KG1 (cell line): ENCODE measurements at places on chromosomes 7 and 10.

DNA sequence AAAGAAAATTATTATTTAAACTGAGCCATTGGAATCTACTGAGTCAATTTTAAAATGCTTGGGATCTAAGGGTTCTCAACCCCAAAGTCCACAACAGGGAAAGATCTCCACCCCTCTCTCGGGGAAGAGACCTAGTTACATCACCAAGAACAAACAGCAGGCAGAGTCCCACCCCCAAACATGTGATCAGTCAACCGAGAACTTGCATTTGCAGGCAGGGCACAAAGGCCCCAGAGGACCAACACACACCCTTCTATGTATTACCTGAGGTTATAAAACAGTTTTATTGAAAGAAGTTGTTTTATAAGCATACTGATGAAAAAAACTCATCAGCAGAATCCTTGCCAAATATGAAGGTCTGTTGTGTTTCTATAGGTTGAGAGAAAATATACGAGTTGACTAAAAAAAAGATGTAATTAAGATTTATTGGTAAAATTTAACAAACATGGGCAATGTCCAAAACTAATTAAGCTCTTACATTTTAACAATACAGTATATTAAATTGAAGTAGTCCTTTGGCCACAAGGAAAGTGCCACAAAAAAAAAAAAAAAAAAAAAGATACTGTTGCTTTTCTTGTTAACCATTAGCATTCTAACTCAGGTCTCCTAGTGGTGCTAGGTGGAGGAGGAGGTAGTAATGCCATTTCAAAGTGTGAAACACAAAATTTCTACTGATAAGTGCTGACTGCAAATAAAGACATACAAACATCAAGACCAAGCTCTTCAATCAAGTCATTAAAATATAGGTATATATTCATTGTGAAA, 975 bp upstream of the USP54 start:
- no peak for DNase-seq

GRCh38 chr7:48118041-48118440, 29.0 kb downstream of the UPP1 start:
- no peak for DNase-seq

- DNase-seq, result no peak
These were observed 45.1 kb downstream of the TMEM26 start for GRCh38 chr10:61408105-61408504.

DNA sequence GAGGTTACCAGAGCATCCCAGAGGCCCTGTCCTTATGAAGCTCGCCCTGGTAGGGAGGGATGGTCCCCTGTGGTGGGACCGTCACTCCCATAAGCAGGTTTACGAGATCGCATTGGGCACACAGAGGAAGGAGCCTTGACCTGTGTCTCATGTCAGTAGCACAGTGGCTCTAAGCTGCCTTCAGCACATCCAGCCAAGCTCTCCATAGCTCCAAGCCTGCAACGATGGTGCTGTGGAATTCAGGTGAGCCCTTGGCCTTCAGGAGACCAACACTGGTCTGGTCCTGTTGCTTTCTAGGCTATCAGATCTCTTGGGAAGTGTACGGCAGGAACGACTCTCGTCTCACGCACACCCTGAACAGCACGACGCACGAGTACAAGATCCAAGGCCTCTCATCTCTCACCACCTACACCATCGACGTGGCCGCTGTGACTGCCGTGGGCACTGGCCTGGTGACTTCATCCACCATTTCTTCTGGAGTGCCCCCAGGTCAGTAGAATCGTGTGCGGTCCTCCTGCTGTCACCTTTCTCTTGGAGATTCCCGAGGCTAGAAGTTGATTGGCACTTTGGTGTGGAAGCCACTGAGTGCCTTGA, 605.3 kb upstream of the FOXK1 start:
- DNase-seq, result no peak

DNA sequence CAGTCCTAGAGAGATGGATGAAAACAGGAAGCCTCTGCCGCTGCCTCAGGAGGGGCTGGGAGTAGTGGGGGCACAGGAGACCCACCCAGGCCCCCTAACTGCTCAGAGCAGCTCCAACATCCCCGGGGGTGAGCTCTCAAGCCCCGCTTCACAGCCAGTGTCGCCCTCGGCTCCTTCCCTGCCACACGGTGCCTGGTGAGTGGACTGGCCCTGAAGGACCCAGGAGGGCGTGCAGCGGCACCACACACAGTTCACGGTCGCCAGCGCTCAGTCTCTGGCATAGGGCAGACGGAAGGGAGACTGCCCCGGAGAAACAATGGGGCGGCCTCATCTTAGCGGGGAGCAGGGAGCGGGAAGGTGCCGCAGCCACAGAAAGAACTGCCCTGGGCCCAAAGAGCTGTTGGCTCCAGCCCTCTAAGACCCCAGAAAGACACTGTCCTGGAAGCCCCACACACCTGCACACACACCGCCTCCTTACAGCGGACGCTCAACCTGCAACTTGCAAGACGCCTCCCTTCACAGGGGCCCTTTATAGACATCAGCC, 1.2 kb downstream of the CLDN15 start:
- no peak for DNase-seq

DNA sequence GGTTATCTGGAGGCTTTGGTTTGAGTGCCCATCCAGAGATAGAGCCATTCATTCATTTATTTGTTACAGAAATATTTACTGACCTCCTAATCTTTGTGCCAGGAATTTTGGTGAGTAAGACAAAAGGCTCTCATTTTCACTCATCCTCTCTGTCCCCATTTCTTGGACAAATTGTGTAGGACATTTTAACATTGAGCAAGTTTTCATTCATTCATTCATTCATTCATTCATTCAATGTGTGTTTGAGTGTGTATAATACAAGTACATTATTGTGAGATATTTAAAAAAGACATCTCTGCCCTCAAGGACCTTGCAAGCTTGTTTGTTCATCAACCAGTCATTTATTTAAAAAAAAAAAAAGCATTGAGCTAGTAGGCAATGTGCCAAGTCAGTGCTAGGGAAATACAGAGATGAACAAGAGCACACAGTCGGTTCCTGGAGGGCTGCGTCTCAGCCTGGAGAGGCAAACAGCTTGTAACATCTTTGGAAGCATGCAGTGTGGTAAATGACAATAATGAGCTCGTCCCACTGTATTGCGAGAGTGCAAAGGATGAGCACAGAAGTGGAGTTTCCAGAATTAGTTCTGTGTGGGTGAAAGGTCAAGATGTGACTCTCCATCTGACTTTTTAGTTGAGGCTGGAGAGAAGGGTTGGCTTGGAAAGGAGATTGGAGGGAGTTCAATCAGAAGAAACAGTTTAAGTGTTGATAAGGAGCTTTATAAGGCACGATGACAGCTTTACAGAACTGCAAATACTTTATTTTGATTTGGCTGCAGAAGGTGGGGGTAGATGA, 50.5 kb upstream of the HBP1 start:
- no peak for DNase-seq

DNA sequence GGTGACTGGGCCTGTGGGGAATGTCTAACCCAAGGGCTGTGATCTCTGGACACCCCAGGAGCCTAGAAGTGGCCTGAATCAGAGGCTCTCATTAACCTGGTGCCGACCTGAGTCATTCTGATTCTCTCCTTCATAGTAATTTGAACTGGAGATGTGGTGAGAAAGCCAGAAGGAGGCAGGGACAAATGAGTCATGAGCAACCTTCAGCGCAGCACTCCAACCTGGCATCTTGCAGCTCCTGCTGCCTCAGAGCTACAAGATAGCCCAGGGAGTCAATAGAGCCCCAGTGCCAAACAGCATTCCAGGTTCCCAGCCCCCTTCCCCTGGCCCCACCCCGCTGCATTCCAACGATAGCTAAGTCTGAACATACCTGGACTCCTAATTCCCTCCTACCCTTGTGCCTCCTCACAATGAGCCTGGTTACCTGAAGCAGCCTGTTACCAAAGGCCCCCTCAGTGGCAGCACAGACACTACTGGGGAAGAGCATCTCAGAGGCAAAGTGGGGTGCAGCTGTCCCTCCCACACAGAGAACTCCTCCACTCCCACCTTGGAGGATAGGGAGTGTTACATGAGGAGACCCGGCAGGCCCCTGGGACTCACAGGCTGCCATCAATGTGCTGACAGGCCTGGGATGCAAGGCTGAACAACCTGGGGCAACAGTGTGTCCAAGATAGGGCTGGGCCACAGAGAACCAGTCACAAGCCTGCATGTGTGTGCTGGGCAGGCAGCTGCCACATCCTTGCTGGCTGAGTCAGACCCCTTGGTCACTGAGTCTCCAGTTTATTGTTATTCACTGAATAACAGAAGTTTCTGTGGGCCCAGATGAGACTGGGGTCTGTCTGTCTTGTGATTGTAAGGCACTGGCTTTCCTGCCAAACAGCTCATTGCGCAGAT, 76.8 kb upstream of the LEP start:
- DNase-seq, result no peak

DNA sequence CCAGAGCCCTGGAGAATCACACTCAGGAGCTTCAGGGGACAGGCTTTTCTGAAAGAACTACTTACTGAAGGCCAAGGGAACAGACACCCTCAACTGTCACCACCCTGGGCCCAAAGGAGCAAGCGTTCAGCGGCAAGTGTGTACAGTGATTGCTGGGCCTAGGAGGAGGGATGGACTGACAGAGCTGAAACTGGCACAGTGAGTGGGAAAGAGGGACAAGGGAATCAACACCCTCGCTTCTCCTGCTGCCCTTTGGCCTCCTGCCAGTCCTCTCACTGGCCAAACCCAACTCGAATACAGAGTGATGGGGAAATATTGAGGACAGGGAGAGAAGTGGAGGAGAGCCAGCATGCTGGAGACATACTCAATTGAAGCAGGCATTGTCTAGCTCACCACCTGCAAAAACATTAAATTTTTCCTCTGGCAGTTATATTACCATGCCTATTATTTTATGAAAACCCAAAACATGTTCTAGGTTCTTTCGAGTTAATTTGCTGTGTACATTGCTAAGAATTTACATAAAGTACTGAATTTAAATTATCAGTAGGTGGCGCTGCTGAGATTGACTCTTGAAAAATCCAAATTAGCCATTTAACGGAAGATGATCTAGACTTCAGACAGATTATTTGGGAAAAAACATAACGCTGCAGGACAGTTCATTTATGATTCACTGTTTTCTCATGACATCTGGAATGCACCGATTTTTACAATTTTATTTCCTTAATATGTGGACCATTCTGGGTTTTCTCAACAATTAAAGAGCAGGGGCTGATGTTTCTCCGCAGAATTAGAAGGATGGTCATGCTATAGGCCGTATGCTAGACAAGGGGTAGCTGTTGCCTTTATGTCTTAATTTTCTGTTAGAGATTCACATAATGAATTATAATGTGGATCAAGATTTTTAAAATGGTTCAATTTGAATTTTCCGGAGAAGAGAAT, 14.7 kb upstream of the TMEM236 start:
- no peak for DNase-seq

DNA sequence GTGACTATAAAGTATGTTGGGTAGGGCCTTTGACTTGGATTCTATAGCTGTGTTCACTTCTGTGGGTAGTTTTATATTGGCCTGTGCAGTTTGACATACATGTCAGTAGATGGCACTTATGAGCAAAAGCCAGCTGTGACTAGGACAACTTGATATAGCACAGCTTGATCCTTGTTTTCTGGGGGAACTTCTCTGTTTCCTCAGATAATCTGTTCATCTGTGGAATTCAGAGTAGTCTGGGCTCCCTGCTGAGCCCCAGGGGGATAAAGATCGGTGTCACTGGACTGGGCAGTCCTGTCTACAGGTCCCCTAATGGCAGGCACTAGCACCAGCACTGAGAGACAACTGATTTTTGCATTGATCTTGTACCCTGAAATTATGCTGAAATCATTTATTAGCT, 25.4 kb downstream of the CYP2C9 start:
- peak; percentile 3 for DNase-seq

GRCh38 chr7:29410996-29411395, 152.6 kb upstream of the PRR15 start:
- no peak for DNase-seq

- DNase-seq, result no peak
These were observed 4.0 kb downstream of the GNB2 start for GRCh38 chr7:100677308-100678267.

- DNase-seq, result no peak
These were observed 252.8 kb downstream of the TRIL start for GRCh38 chr7:28705350-28705749.

DNA sequence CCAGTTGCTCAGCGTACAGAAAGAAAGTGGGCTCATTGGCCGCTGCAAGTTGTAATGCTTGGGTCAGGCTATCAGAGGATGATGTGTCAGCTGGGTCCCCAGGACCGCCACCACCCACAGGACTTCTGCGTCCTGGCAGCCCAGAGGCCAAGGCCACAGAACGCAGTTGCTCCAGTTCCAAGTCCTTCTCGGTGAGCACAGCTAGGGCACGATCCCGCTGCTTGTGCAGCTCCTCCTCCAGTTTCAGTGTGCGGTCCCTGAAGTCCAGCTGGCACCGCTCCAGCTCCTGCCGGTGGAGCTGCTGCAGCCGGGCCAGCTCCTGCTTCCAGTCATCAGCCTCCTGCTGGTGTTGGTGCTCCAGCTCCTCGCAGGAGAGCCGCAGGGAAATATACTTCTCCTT, 3.0 kb downstream of the GCC1 start:
- no peak for DNase-seq

GRCh38 chr7:119964788-119965542, 308.0 kb upstream of the KCND2 start:
- no peak for DNase-seq

GRCh38 chr7:90484706-90485105, 15.3 kb downstream of the PTTG1IP2 start:
- no peak for DNase-seq

- no peak for DNase-seq
These were observed 70.1 kb downstream of the ST7 start for GRCh38 chr7:117023325-117023854.

DNA sequence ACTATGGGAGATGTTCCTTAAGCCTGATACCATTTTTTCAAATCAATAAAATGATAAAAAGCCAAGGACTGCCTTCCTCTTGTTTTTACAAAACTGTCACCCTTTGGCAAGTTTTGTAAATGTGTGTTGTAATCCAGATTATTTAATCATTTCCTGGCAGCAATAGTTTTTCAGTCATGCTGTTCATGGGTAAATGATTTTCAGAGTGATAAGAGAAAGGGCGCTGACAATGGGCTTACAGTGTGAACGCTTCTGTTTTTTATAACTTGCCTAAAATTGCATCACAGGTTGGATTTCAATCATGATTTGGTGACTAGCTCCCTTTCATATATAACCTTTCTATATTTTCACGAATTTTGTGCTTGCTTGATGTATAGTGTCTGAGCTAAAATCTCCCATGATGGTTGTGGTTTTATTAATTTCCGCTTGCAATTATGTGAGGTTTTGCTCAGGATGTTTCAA, 19.0 kb upstream of the DMBT1 start:
- no peak for DNase-seq

GRCh38 chr7:85196696-85197095, 9.8 kb upstream of the SEMA3D start:
- DNase-seq, result no peak

DNA sequence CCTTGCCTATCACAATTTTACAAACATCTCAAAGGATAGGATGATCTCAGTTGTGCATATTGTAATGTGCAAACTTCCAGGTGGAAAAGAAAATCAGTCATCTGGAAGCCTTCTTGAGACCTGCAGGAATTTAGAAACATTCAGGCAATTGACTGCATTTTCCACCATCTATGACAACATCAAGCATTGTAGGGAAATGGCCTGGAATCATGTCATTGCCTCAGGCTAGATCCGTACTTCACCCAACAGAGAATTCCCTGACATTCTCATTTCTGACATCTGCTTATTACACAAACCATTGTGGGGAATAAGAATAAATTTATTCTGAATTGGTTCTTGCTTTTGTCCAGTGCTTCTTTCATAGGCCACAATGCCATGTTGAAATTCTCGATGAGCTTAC, 124.9 kb upstream of the NPVF start:
- DNase-seq, result no peak

GRCh38 chr7:112546723-112547513, 66.1 kb downstream of the LSMEM1 start:
- no peak for DNase-seq
